Right renal pelvis (tissue), 4 donors: ENCODE measurements at places on chromosomes 7 and 10.

DNA sequence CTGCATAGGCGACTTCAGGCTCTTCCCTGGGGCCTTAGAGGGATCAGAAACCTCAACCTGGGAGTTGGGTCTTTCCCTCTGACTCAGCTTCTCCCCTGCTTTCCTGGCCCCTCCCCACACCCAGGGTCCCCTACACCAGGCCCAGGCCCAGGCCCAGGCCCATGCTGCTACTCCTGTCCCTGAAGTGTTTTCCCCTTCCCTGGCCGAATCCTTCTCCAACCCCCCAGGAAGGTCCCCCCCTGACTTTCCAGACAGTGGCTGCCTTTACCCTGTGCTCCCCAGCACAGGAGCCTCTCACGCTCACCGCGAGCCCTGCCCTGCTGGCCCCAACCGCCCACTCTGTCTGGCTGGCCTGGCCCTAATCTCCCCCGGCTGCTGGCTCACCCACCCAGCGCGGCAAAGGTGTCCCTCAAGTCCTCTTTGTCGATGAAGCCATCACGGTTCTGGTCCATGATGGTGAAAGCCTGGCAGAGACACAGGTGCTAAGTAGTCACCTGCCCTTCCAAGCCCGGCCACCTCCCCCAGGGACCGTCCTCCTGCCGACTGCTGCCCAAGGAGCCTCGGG, 6.4 kb downstream of the MYL10 start:
- no peak for DNase-seq

- no peak for DNase-seq
These were observed 84.0 kb downstream of the NRBF2 start for GRCh38 chr10:63217120-63217605.

- DNase-seq: no peak
These were observed 225.0 kb downstream of the CACNB2 start for GRCh38 chr10:18364987-18365775.

DNA sequence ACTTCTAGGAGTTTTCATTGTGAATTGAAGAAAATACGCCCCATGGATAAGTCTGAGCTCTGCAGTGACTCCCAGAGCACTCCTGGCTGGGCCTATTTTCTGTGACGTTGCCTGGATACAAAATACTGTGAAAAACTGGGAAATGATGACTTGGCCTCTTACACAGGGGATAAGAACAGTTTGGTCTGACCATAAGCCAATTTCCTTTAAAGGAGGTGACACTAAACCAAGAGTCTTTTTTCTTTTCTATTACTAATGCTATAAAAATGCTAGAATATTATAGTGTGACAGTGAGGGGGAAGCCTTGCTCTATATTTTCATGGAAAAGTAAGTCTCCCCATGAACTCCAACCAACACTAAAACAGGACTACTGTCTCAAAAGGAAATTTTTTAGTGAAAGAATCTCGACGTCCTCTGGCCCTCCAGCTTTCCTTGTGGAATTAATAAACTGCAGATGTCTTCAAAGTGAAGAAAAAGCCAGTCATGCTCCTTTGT, 45.5 kb downstream of the MYOF start:
- DNase-seq: no peak

DNA sequence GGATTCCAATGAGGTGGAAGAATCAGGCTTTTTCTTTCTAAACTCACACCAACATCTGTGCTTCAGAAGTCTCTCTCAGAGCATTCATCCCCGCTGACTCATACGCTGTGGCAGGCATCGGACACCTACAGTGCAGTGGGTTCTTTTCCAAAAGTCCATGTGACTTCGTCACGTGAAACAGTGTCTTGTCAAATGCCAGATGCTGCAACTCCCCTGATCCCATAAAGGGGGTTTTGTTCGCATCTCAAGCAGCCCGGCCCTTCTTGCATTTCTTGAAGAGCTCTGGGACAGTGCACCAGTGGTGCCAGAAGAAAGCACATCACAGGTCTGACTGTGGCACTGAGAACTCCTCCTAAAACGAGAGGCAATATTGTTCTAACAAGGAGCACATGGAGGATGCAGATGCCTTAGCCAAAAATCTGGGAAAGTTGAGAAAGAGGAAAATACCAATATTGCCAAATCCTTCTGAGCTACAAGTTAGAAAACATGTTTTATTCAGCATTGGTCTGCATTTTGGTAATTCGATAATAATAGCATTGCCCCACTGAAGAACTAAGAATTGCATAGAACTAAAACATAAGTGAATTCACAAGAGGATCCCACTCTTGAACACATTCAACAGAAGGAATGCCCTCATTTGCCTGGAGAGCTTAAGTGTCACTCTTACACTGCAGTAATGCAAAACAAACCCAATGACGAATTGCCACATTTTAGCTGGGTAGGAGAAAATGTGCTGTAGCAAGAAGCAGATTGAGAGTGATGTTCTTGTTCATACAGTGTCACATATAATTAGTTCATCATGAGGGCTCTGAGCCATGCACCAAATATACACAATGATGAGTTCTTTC, 204.4 kb downstream of the CXCL12 start:
- no peak for DNase-seq

GRCh38 chr10:127447197-127447596, 101.9 kb upstream of the NPS start:
- no peak for DNase-seq

DNA sequence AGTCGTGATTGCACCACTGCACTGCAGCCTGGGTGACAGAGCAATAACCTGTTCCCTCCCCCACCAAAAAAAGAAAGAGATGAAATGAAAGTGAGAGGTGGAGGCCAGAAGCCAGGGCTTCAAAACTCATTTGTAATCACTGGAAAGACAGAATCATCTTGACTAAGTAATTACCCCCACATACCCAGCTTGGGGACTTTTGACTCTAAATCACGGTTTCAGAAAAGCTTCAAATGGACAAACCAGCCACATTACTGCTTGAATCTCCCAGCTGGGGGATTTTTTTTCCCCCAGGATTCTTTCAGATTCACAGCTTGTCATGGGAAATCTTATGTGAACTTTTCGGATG, 361.0 kb downstream of the FRMD4A start:
- DNase-seq: no peak

- DNase-seq: no peak
These were observed 15.9 kb downstream of the ADAM12 start for GRCh38 chr10:126372396-126372795.
